A549 treated with dexamethasone at 1 μM for 4 hours (cell line): ENCODE measurements at places on chromosomes 5 and 9. TPM values are rescaled to one million over a fixed set of nuclear protein-coding genes. Genes with fewer than 3 reads are reported as not detected.

IL13 gene
- total RNA-seq: 0.07 TPM in 1 of 5 replicates, not detected in the others

OR1J2 gene
- not detected in 5 replicates for total RNA-seq

PCDHB5 gene
- 1.1 to 1.6 TPM (median 1.4 TPM) in 5 replicates for total RNA-seq

PCAT7 gene
- 0.64 to 0.97 TPM (median 0.72 TPM) in 5 replicates for total RNA-seq

SPINK13 gene
- total RNA-seq: 0.13 to 0.31 TPM (median 0.19 TPM) in 4 of 5 replicates, not detected in the other
